ENCODE measurements at places on chromosomes 4 and X.

- no peak for DNase-seq
Measured at GRCh38 chr4:147787204-147787603, 55.3 kb downstream of the ARHGAP10 start.

GRCh38 chr4:26647523-26648224 lies 63.8 kb downstream of the TBC1D19 start:
- DNase-seq: no peak

DNA sequence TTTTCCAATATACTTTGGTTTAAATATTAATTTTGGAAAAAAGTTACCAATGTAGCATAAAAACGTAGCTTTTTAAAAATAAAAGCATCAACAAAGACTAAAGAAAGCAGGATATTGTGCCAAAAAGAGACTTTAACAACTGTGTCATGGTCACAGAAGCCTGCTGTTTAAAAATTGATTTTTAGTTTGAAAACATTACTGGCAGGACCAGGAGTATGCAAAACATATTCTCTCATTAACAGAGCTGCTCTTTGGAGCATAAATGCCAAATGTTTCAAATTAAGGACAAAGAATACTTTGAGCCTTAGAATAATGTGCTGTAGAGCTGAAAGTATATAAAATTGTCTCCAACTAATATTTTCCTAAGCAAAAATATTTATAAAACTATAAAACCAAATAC lies 279.0 kb downstream of the ARAP2 start:
- DNase-seq: no peak

- no peak for DNase-seq
Measured at GRCh38 chrX:130726661-130727060, 176.3 kb downstream of the ENOX2 start.
